Placental pericyte (primary cell): ENCODE measurements at places on chromosomes 1 and 21. TPM values are rescaled to one million over a fixed set of nuclear protein-coding genes. Genes with fewer than 3 reads are reported as not detected.

Gene CFHR1
- total RNA-seq, result not detected in 2 replicates

Gene IFNLR1
- not detected in 2 replicates for total RNA-seq

Gene KCND3
- total RNA-seq, result 0.14 and 0.22 TPM in 2 replicates

Gene LIN28A
- not detected in 2 replicates for total RNA-seq

Gene FLAD1
- total RNA-seq, result 23.4 and 36.7 TPM in 2 replicates

Gene LCE2C
- total RNA-seq, result not detected in 2 replicates

Gene PROK1
- total RNA-seq, result not detected in 2 replicates

Gene IGFN1
- total RNA-seq, result under 0.01 TPM in 2 replicates

Gene KMO
- 0.14 TPM in 1 of 2 replicates, not detected in the other for total RNA-seq
